Right lung (tissue), 10 donors: ENCODE measurements at places on chromosomes 4 and X.

DNA sequence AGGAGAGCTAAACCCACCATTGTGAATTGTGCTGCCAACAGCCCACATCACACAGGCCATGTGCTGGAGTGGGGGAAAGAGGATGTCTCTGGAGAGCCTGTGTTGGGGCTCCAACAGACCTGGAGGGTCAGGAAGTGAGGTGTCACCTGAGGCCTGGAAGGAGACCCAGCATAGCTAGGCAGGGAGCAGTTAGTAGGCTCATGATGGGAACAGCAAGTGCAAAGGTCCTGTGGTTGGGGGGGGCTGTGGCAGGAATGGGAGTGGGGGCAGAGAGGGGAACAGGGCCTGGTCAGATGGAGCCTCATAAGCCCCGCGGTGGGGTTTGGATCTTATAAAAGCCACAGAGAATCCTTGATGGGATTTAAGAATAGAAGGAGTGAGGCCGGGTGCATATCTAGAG is 35.9 kb upstream of the GPR78 start:
- DNase-seq, result no peak

- no peak for DNase-seq
Measured at GRCh38 chrX:150765782-150766350, 72.7 kb downstream of the MTMR1 start.

DNA sequence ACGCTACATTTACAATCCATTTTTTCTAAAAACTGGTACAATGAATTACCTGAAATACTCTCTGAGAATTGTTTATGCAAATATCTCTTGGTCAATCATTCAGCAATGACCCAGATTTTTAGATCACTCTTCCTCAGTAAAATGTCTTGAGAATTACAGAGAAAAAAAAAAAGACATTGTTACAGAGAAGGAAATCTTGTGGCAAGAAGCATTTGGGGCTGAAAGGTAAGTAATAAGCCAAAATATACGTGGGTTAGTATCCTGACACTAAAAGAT is 19.6 kb upstream of the TET2 start:
- DNase-seq, result no peak

DNA sequence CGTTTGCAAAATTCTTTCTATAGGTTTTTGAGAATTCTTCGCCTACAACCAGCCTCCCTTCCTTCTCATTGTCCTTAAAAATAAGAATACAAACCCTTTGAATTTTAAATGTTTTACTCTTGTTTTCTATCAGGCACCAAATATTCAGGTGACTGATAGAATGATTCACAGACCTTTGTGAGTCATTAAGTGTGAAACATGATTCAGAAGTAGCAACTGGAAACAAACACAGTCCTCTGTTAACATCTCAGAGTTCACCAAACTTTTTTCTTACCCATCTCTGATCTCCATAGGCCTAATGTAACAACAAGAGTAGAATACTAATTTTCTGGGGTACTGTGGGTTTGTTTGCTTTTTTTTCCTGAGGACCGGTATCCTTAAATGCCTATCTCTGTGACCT is 63.4 kb upstream of the MAB21L2 start:
- DNase-seq, result no peak

DNA sequence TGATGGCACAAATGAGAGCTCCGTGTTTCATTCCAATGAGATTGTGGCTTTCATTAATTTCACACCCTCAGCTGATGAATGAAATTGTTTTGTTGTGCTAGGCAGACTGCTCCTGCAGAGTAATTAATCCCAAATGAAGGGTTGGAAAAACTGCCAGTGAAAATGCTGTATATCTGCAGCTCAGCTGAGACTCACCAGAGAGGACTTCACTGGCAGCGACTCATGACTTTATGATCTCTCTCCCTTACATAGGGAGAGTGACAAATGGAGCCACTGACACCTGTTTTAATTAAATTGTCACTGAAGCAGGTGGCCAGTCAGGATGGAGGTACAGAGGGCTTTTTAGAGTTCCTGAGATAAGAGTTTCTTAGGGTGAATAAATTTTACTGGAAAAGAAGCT is 24.8 kb downstream of the GRXCR1 start:
- DNase-seq, result no peak
